ENCODE measurements at places on chromosomes 3 and 15.

DNA sequence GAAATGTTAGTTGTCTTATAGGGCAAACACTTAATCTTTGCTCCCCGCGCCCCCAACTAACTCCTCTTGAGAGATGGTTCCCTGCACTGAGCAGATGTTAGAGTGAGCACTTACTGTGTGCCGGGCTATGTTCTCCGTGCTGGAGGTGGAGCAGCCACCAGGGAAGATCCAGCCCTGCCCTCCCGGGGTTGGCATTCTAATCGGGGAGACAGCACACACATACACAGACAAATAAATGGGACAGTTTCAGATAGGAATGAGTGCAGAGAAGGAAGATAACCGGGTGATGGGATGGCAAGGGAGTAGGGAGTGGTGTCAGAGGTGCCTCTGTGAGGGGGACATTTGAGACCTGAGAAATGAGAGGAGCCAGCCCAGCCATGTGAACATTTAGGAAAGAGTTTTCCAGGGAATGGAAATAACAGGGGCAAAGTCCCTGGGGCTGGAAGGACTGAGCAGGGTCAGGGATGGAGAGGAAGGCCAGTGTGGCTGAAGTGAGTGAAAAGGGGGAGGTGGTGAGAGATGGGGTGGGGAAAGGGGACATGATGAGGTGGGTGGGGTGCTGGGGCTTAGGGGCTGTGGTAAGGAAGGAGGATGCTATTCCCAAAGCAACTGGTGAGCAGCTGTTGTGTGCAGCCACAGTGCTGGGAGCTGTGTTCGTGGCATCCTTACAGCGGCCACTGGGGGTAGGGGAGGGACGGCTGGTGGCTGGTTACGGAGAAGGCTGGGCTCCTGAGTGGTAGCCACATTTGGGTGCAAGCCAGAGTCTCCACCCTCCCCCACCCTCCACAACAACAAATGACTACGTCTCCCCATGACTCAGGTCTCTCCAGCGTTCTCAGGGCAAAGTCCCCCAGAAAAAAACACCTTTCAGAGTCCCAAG, 15.4 kb upstream of the FGD5 start:
- no peak for DNase-seq

DNA sequence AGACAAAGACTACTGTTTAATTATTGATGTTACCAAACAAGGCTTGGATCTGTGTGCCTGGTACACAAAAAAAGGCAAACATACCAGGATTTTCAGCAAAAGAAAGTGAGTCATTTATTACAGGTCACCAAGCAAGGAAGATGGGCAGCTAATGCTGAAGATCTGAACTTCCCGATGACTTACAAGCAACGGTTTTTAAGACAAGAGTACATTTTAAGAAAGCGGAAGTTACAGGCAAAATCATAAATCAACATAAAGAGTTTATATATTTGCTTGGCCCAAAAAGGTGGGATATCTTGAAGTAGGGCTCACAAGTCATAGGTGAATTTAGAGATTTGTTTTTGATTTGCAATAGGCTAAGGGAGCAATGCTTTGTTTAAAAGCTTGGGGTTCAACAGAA, 125.4 kb upstream of the SPATA16 start:
- DNase-seq = no peak

DNA sequence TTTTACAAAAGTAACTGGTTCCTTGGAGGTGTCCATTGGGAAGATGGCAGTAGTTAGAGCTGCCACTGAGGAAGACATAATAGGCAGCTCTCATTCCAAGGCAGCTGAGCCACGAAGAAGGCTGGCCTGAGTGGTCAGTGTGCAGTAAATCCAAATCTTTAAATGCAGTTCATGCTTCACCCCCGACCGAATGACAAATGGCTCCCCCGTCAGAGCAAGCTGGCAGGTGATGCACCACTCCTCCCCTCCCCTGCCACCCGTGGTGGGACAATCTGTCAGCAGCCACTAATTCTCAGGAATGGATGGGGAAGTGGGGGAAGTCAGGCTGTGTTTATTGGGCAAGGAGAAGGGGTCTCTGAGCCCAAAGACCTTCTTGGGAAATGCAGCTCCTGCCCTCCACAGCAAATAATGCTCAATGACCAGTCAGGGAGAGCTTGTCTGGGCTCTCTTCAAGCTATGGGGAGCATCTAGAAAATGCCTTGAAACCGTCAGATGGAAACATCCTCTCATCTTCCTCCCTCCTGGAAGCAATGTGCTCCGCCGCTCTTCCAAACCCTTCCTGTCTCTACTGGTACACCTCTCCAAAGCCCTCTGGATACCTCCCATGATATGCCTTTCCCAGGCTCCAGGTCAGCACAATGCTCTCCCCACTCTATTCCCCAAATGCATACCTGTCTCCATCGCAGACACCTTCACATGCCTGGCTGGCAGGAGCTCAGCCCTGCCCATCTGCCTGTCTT, 65.4 kb downstream of the LIPC start:
- no peak for DNase-seq

DNA sequence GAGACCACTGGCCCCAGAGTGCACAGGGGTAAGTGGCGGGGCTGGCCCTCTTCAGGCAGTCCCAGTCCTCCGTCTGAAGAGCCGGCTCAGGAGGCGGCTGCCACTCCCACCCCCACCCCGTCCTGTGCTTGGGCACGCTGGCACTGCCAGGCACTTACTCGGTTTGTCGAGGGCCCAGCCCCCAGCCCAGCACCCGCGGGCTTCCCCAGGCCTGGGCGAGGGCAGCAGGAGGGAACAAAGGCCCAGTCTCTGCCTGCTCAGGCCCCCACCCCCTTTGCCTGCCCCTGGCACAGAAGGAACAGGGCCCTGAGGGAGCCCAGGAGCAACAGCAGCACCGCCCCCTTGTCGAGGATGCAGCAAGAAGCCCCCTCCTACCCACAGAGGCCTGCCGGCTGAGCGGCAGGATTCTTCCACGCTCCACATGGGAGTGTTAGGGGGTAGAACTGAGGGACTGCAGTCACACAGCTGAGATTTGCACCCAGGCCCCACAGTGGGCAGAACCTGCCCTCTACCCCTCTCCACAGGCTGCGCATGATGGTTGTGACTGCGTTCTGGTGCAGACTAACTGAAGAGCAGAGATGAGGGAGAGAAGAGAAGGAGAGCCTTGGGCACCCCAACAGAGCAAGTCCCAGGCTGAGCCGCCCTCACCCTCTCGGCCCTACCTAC, 8.9 kb downstream of the DUSP7 start:
- no peak for DNase-seq

GRCh38 chr3:86788371-86788770, 202.6 kb downstream of the VGLL3 start:
- DNase-seq = no peak

DNA sequence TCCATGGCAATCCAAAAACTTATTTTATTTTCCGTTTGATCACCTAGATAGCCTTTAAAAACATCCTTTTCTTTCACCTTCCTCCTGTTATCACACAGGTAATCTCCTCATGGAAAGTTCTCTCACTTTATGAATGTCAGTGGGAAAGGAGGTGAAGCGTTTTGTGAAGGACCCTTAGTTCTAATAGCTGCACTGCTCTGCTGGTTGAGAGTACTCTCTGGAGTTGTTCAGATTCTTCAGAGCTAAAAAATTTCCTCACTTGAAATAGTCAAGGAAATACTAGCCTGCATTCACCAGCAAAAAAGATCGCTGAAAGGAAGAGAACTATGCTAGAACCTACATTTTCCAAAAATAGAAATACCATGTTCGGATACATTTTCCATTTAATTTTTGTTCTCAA, 934.9 kb downstream of the VGLL3 start:
- DNase-seq = no peak

GRCh38 chr3:178826435-178827123, 245.0 kb downstream of the ZMAT3 start:
- no peak for DNase-seq

DNA sequence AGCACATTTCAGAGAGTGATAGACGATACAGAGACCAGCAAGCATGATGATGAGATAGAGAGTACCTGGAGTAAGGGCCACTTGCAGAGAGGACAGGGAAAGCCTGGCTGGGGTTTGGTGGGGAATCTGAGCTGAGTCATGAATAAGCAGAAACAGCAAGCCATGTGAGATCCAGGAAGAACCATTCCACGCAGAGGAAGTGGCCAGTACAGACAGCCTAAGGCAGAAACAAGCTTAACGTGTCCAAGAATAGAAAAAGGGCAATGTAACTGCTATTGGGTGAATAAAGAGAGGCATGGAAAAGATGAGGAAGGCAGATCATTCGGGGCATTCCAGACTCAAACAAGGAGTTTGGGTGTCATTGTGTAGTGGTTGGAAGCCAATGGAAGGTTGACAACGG, 816.3 kb upstream of the CFAP20DC start:
- no peak for DNase-seq

GRCh38 chr15:90001062-90001682, at the start of gene ZNF710:
TSS of gene ZNF710 (plus strand) at chr15:90001324. CDS start at chr15:90067138, 65,814 bp downstream.
- peak; percentile 32 for DNase-seq

DNA sequence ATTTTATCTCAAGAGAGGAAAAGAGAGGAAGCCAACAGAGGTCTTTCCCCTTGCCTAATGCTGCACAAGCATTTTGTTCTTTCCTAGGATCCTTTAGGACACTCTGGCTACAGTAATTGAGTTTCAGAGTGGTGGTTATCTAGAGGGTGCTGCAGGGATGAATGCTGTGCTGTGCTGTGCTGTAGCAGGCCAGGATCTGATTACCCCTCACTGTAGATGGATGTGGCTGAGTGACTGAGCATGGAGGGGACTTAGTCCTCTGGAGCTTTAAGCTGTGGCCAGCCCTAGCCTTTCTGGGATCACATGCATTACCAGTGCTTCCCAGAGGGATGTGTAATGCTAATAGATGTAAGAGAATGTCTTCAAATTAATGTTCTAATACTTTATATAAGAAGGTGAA, 94.8 kb downstream of the SLC9A9 start:
- DNase-seq = no peak

GRCh38 chr3:15465876-15466585, 38.6 kb downstream of the EAF1 start:
- no peak for DNase-seq

DNA sequence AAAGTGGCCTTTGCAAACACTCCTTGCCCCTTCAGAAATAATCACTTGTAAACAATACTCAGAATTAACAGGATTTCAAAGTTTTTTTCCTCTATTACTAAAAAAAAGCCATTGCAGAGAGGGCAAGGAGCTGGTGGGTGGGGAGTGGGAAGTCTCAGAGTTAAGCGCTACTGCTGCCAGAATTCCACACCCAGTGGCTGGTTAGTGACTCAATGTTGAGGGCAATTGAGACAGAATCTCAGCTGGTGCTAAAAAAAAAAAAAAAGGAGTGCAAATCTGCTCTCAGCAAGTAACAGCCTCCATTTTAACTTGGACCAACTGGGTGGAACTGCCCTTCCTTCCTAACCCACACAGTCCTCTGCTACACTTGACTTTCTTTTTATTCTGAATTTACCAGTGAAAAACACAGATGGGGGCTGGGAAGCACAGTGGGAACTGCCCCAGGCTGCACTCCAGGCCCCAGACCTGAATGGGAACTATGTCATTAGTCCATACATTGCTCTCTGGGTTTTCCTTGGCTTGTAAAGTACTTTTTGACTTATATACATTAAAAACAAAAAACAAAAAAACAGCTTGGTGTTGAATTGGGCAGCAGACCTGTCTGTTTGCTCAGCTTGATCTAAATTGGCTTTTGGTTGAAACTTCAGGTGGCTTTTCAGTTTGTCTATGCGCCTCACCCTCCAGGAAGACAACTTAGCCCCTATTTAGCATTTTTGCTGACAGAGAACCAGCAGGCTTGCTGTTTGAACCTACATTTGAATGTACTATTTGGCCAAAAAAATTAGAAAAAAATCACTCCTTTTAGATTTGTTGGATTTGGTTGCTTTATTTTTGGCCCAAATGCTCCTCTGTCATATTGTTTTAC, 357.8 kb upstream of the TBL1XR1 start:
- peak; percentile 6 for DNase-seq

DNA sequence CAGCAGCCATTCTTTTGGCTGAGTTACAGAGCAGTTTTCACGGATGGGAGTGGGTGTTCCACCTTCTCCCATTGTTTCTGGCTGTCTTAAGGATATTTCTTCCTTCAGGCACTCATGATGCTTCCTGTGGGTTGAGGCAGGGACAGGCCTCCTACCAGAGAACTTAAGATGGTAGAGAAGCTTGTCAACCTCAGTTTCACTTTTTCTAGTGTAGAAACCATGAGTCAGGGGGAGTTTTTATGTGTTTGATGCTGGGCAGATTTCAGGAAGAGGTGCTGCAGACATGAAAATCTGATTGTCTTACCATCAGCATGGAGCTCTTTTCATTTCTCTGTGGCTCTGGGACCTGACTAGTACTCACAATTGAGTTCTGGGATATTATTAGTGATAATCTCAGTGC, 48.7 kb upstream of the VEPH1 start:
- no peak for DNase-seq

- no peak for DNase-seq
These were observed 24.3 kb downstream of the PLEKHO2 start for GRCh38 chr15:64865998-64866520.

DNA sequence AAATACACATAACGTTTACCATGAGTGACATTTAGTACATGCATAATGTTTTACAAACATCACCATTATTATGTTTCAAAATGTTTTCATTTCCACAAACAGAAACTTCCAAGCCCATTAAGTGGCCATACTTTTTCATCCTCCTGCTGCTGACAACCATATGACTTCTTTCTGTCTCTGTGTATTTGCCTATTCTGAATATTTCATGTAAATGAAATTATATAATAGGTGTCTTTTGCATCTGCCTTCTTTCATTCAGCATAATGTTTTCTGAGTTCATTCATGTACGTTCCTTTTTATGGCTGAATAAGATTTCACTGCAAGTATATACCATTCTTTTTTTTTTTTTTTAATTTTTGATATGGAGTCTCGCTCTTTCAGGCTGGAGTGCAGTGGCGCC, 209.0 kb downstream of the DOCK3 start:
- no peak for DNase-seq

DNA sequence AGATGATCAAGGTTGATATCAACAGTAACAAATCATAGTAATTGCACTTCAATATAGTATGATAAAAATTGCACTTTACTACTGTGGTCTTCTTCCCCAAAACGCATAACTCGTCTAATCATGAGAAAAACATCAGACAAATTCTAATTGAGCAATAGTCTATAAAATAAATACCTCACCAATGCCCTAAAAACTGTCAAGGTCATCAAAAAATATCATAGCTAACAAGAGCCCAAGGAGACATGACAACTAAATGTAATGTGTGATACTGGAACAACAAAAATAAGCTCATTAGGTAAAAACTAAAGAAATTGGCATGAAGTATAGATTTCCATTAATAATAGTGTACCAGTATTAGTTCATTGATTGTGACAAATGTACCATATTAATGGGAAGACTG, 85.6 kb upstream of the LRRC3B start:
- no peak for DNase-seq

DNA sequence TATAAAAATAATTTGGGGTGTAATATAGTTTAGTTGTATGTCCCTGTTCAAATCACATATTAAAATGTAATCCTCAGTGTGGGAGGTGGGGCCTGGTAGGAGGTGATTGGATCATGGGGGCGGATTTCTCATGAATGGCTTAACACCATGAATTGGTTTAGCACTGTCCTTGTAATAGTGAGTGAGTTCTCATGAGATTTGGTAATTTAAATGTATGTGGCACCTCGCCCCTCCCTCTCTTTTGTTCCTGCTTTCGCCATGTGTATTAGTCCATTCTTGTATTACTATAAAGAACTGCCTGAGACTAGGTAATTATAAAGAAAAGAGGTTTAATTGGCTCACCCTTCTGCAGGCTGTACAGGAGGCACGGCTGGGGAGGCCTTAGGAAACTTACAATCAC, 83.9 kb downstream of the ANXA2 start:
- no peak for DNase-seq

All from activated naive CD4-positive, alpha-beta T cell treated with Interleukin-2 at 50 U/mL for 16 hours (primary cell).